ENCODE measurements at places on chromosomes 6 and 20.

DNA sequence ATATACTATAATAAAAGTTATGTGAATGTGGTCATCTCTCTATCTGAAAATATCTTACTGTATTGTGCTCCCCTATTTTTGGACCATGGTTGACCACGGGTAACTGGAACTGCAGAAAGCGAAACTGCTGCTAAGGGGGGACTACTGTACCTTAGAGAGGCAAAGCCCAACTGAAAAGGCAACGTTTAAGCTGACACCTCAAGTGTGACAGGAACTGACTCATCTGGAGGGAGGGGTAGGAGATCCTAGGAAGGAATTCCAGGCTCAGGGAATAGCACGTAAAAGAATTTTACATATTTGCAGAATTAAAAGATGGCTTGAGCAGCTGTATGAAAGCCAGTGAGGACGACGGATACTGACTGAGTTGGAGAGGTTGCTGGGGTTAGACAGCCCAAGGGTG lies 34.8 kb downstream of the ELOVL2 start:
- no peak for DNase-seq

GRCh38 chr20:59151820-59152219 lies 11.8 kb upstream of the ZNF831 start:
- no peak for DNase-seq

DNA sequence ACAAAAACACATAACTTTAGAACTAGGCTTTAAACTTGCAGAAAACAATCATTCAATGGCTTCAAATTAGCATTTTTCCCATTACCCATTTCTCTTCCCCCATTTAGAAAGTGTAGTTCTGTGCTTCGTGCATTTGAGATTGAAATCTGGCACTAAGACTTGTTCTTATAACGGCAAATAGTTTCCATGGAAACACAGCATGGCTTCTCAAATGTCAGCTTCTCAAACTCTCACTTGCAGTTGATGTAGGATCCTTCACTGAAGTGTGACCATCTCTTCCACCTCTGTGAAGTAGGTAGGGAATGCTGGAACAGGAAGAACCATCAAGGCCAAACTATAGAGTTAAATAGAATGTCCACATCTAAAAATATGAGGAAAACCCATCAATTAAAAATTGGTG lies 52.2 kb downstream of the MANEA start:
- no peak for DNase-seq

GRCh38 chr20:24733416-24733815 lies 215.7 kb upstream of the CST7 start:
- no peak for DNase-seq

DNA sequence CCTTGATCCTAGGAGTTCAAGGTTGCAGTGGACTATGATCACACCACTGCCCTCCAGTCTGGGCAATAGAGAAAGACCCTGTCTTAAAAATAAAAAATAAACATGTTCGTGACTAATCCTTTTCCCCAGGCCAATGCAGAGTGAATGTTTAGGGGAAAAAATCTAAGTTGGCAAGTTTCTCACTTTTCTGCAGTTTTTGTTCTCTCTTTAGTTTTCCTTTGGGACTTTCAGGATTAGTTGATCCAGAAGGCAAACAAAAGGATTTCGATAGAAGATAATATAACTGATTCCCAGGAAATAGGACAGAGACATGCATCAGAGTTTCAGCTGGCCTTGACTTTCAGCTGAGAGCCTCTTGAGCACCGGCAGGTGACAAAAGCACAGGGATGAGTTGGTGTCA lies 53.3 kb downstream of the SOD2 start:
- DNase-seq: no peak

DNA sequence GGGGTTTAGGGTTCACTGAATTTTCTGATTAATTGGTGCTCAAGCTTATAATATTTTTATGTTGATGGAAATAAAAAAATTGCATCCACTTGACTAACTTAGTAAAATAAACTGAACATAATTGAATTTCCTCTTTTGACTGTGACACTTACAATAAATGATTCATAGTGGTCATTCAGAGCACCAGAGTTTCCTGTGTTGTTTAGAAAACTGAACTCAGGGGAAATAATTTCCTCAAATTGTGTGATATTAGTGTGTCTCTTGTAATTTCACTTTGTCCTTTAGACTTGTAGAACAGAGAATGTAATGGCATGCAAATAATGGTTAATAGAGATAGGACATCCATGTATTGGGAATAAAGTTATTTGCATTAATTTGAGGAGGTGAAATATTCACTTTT lies 319.7 kb upstream of the MAN1A1 start:
- no peak for DNase-seq

DNA sequence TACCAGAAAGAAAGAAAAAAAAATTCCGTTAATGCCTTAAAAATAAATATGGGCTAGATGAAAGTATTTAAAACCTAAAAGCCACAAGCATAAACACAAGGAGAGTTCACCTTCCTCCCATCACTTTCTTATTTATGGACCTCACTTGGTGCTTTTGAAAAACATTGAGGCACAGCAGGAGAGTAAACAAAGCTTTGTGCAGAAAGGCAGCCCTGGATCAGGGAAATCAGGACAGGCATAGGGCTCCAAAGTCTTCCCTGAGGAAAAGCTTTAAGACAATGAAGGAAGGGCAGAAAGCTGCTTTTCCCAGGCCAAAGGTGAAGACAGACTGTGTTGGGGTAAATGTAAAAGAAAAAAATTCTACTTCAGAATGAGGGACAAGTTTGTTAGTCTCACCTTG lies 207.9 kb downstream of the CLVS2 start:
- no peak for DNase-seq

DNA sequence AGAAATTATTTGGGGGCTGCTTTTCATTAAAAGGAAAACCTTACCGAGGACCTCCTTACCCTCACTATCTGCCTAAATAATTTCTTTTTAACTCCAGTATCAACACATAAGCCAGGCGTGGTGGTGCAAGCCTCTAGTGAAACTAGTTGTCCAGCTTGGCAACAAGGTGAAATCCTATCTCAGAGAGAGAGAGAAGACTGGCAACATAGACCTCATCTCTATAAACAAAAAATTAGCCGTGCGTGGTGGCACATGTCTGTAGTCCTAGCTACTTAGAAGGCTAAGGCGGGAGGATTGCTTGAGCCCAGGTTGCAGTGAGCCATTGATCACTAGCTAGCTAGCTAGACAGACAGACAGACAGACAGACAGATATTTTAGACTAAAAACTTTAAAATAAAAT lies 92.5 kb downstream of the ARMC2 start:
- DNase-seq: no peak

GRCh38 chr6:112154711-112155110 lies 67.3 kb downstream of the FAM229B start:
- DNase-seq: no peak

DNA sequence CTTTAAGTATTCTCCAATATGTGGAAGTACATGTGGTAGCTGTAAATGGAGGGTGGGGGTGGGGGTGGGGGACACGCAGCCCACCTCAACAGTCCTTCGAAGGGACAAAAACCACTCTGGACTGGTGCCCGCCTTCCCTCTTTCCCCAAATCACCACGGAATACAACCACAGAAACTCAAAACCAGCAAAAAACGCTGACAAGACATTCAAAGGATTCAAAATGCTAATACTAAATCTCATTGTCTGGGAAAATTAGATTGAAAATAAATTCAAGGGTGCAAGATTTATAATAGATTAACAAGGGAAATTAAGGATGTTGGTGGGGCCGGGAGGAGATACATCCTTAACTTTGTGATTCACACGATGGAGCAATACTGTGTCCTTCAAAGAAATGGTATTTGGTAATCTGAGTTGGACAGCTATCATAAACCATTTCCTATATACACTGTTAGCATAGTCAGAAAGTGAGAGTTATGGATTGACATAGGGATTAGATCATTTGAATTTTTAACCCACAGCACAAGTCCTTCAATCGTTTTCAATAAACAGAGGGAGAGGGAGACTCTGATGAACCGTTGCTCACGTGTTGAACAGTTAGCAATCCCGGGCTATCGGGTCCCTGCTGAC lies 766 bp upstream of the TBC1D22B start:
- DNase-seq: no peak

DNA sequence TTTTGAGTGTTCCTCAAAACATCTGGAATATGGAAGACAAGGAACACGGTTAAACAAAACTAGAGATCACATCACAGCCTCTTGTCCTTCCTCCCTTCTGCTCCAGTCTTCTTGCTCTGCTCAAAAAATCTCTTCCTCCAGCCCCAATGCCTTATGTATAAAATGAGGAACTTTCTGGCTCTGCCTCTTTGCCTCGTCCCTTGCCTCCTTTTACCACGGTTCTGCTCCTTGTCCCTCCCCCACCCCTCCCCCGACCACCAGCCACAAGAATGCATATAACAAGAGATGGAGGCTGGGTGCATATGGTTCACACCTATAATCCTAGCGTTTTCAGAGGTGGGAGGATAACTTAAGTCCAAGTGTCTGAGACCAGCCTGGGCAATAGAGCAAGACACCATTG lies 43.6 kb downstream of the PLAGL2 start:
- no peak for DNase-seq

GRCh38 chr6:158853072-158853879 lies 34.1 kb upstream of the EZR start:
- peak; percentile 56 for DNase-seq

DNA sequence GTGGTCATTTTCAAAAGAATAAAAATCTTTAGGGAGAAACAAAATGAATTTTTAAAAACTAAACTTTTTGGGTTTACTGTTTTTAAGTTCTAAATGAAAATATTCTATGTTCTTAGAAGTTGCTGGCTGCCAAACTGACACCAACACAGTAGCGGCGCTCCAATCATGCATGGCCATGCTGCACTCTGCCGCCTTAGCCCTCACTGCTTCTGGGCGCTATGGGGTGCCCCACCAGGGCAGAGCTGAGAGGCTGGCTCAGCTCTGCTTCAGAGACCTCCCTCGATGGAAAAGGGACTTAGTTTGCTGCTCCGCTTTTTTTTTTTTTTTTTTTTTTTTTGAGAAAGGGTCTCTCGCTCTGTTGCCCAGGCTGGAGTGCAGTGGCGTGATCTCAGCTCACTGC lies 20.9 kb downstream of the EZR start:
- DNase-seq: no peak

GRCh38 chr20:2206957-2207769 lies 88.6 kb upstream of the TGM3 start:
- DNase-seq: no peak

DNA sequence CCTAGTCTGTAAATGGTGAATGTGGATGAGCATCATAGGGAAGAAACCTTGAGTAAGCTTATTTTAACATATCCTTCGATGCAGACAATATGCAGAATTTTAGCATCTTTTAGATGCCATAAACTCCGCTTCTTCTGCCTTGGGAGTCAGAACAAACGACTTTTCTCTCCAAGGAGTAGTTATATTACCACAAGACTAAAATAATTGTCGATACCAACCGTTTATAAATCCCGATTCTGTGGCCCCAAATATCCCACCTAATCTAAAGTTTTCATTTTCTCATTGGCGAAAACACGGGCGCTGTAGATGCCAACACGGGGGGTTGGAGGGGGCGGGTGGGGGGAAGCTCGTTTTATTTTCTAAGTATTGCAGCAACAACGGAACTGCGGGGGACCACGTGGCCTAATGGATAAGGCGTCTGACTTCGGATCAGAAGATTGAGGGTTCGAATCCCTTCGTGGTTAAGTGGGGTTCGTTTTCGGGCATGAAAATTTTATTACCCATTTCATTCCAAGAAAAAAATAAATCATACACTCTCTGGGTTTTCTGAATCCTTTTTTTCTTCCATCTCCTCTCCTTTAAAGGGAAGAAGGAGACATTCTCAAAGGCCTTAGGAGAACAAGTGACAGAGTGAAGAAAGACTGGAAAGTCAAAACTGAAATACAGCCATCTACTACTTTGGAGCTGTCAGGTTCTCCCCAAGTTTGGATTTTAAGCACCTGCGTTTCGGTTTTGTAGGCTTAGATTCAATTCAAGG lies 65.5 kb upstream of the BTN3A2 start:
- no peak for DNase-seq

- DNase-seq: no peak
Measured at GRCh38 chr20:53941680-53942471, 128.5 kb downstream of the BCAS1 start.

GRCh38 chr6:31190488-31190887 lies 20.0 kb upstream of the POU5F1 start:
- no peak for DNase-seq

GRCh38 chr6:167130712-167131684 lies 8.1 kb downstream of the CCR6 start:
- DNase-seq: no peak

DNA sequence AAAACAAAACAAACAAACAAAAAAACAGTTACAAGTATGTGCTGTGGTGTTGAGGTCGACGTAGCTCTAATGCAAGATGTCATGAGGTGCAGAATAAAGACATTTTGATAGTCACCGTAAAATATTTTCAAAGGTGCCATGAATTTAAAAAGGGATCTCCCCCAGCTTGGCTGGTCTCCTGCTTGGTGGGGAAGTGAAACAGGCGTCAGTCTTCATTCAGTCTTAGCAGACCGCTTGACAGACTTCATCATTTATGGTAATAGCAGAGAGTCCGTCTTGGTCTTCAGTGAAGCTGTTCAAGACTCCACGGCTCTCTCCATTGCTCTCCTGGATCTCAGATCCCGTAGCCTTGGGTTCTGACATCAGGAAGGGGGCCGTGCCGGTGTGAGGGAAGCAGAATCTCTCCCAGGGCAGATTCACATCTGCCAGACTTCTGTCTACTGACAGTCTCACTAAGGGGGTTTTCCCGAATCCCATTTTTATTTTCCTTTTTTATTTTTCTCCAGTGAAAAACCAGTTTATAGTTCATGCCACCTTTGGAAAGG lies 1.6 kb downstream of the SLC24A3 start:
- no peak for DNase-seq

- no peak for DNase-seq
Measured at GRCh38 chr6:129812145-129812777, 48.9 kb downstream of the TMEM244 start.

DNA sequence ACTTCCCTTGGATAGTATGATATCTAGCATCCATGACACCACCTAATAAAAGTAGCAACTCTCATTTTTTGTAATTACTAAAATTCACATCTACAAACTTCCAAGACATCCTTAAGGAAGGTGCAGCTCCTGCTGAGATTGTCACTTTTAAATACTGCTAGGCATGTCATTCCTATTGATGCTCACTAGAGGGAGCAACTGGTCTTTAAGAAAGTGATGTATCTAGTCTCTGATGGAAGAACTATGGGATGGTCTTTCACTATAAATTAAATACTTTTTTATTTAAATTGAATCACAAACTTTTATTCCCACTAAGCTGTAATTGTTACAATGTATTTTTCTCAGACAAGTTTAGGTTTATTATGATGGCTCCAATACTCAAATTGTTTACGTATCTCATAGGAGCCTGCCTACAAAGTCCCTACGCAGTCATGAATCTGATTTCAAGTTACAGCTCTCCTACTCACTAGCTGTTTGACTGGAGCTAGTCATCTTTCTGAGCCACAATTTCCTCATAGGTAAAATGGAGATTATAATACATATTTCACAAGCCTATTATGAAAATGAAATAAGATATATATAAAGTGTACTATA lies 8.1 kb upstream of the TSPYL1 start:
- no peak for DNase-seq
